ENCODE measurements at places on chromosomes 2 and 18.

GRCh38 chr18:77373730-77374445 lies 124.2 kb downstream of the GALR1 start:
- no peak for DNase-seq

DNA sequence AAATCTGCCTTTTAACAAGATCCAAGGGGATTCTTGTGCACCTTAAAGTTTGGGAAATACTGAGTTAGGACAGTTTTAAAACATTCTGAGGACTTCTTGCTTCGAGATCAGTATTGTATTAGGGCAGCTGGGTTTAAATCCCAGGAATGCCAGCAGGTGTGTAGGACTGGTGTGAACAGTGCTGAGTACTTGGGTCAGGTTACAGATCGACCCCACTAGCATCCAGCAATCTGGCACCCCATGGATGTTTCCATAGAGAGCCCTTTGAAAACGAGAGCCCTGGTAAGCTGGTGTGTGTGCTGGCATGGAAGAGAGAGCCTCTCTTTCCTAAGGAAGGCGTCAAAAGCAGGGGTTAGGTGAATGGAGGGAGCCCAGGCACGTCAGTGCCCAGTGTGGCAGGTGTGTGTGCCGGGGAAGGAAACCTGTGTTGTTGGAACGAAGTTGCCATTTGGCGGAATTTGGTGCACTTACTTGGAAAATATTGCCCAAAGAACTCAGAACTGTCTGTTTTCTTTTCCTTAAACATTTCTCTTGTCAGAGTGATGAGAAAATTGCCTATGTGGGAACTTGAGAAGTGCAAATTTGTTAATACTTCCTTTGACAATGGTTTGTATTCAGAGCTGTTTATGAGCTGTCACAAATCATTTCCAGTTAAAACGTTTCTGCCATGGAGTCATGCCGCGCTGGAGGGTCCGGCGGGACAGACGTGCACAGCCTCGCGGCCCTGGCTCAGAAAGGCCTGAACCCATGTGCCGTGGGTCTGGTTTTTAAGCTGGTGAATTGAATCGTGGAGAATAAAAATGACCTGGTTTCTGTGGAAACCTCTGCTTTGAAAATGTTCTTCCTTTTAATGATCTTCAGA lies 38.1 kb downstream of the LDLRAD4 start:
- no peak for DNase-seq

- DNase-seq = no peak
Measured at GRCh38 chr2:81858998-81859397, 1554.4 kb upstream of the LRRTM1 start.

GRCh38 chr2:168159754-168160585 lies 87.4 kb downstream of the STK39 start:
- DNase-seq = no peak

DNA sequence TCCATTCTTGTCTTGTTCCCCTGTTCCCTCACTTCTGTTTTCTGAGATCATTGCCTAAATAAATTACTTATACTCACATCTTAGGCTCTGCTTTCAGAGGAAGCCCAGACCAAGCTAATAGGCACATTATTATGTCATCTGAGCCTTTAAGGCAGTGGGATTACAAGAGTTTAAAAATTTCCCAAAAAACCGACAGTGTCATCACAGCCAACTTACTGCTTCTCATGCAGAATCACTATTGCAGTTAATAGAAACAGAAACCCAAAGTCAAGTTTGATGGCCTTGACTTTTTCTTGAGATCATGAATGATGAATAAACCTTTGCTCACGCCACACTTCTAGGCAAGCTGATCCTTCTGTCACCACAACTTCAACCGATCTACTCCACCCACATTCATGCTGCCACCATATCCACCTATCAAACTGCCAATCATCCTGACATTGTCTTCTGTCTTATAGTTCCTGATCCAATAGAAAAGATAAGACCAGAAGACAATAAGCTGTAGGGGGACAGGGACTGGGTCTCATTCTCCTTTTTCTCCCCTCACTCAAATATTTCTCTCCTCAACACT lies 142.7 kb upstream of the CREB1 start:
- no peak for DNase-seq

DNA sequence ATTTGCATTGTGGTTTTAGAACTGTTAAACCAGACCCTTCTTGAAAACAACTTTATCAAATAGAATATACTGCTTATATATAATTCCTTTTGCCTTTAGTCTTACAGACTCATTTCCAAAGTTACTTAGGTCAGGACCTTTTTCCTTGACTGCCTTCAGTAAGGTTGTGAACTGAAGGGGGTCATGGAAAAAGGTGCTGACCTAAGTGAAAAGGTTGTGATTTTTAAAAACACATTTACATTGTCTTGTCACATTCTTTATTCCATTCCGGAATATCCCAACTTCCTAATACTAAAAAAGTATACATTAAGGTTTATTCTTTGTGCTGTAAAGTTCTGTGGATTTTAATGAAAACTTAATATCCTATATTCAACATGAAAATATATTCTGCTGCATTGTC lies 581.4 kb downstream of the SOCS6 start:
- DNase-seq = no peak

DNA sequence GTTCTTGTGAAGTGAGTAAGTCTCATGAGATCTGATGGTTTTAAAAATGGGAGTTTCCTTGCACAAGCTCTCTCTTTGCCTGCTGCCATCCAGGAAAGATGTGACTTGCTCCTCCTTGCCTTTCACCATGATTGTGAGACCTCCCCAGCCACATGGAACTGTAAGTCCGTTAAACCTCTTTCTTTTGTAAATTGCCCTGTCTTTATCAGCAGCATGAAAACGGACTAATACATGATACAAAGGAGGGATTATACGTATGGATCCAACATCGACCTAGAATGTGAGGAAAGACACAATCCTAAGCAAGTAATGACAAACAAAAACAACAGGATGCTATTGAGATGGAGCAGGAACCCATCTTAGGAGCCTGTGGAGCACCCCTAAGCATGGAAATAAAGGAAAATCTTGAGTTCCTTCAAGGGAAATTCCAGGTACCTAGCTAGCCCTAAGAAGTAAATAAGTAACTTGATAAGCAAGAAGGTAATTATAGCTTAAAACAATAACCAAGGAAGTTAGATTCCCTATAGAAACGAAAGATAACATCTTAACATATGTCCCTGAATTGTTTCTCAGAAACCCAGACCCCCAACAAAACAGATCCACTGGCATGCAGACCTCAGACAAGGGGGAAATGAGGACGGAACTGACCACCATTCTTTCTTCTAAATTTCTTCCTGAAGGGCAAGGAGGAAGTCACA lies 1.5 kb upstream of the TNFRSF11A start:
- DNase-seq = no peak

DNA sequence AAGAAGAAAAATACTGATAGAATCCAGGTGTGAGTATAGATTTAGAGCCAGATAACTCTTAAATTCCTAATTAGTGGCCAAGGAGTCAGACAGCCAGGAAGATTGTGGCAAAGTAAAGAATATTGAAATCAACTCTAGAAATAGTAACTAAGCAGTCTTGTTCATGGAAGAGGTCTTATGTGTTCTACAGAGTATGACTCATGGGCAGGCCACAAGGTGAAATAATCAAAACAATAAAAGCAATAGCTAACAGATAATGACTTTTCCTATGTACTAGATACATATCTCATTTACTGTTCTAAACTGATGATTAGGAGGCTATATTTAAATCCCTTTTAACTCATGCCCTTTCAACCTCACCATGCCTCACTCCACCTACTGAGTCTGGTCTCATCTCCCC lies 227.4 kb upstream of the COL3A1 start:
- DNase-seq = no peak

GRCh38 chr2:191059308-191059707 lies 45.3 kb upstream of the STAT1 start:
- DNase-seq = no peak

All from activated T-cell treated with anti-CD3 and anti-CD28 coated beads for 24 hours (primary cell).